Activated CD4-positive, alpha-beta T cell treated with anti-CD3 and anti-CD28 coated beads, Interleukin-2, amount 50 U/mL, for 1 hour (primary cell): ENCODE measurements at places on chromosomes 1 and 21.

DNA sequence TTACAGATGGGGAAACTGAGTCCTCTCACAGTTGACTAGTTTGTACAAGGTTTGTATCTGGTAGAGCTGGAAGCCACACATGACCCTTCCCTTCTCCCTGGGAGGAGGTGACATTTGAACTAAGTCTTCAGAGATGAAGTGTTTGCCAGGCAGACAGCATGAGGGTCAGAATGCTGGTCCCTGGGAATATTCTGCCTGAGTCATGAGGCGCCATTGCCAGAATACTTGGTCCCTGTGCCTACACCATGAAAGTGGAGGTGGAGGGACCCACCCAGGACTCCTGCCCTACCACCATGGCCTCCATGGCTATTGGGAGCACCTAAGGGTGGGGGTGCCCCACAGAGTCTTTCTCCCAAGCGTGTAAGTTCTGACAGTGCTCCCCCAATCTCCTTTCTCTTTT lies 7.0 kb downstream of the RPS6KA1 start:
- DNase-seq = no peak

DNA sequence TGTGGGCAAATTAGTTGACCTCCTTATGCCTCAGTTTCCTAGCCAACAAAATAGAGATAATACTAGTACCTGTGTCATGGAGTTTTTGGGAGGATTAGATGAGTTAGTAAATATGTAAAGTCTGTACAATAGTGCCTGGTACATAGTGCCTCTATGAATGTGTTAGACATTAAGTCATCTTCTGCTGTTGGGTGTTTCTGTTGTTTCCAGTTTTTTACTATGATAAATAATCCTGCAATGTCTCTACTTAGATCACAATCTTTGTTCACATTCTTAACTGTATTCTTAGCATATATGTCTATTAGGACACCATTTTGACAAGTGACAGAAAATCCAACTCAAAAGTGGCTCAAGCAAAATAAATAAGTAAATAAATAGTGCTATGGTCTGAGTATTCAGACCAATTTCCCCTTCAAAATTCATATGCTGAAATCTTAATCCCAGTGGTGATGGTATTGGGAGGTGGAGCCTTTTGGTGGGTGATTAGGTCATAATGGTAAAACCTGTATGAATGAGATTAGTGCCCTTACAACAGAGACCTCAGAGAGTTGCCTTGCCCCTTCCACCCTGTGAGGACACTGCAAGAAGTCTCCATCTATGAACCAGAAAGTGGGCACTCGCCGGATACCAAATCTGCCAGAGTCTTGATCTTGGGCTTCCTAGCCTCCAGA lies 84.3 kb downstream of the DIRAS3 start:
- DNase-seq = no peak

DNA sequence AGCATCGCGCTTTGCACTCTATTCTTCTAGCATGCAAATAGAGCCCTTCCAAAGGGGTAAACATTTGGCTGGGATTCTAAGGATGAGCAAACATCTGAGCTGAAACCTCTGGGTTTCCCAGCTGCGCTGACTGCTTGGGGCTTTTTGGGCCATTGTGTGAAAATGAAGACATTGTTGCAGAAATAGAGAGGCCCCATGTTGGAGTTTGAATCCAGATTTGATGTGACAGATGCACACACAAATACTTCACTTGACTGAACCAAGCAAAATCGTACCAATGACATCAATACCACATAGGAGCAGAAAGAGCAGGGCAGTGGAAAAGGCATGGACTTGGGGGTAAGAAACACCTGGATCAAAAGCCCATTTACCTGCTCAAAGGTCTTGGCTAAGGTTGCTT lies 144.6 kb upstream of the HMGB4 start:
- DNase-seq = no peak

- no peak for DNase-seq
These were observed 173.0 kb downstream of the ADGRL4 start for GRCh38 chr1:78833491-78833890.

GRCh38 chr1:18481921-18482701 lies 1.4 kb downstream of the KLHDC7A start:
- no peak for DNase-seq

- no peak for DNase-seq
These were observed 280.1 kb downstream of the PTPRC start for GRCh38 chr1:198918920-198919319.

DNA sequence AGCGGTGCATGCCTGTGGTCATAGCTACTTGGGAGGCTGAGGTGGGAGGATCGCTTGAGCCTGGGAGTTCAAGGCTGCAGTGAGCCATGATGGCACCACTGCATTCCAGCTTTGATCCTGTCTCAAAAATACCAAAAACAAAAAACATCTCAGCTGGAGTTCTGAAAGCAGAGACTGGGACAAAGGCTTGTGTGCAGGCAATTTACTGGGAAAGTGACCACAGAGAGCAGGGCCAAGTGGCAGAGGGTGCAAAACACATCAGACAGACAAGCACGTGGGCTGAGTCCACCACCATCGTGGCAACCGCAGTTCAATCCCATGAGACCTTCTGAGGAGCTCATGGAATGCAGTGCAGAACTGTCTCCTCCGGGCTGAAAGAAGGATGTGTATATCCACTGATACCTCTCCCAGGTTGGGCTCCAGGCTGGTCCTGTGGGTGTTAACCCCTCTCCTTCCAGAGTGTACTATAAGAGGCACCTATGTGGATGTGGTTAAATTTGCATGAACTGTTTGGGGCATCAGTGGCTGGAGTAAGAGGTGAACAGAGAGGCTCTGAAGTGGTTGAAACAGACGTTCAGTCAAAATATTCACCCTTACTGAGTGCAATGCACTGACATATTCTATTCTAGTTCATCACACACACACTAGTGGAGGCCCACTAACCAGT lies 10.8 kb downstream of the PIGP start:
- DNase-seq = no peak

DNA sequence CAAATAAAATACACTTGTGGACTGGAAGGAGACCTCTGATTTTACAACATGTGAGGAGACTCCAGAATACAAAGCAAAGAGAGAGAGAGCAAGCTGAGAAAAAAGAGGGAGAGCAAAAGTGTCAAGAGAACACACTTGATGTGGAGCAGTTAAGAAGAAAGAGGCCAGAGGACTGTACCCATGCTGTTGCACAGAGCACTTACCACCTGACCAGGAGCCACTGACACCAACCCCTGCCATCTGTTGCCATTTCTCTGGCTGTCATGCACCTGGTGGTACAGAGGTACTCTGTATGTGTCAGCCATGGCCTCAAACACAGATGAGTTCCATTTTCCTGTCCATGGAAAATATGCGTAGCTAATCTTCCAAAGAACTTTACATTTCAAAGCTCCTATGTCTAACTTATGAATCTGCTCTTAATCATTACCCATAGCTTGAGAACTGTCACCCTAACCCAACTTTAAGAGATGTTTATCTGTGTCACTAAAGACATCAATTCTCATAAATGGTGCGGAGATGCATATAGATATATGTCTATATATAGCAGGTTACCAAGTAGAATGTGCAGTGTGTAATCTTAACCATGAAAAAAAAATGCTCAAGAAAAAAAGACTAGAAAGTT lies 32.8 kb upstream of the ABCD3 start:
- DNase-seq = no peak

DNA sequence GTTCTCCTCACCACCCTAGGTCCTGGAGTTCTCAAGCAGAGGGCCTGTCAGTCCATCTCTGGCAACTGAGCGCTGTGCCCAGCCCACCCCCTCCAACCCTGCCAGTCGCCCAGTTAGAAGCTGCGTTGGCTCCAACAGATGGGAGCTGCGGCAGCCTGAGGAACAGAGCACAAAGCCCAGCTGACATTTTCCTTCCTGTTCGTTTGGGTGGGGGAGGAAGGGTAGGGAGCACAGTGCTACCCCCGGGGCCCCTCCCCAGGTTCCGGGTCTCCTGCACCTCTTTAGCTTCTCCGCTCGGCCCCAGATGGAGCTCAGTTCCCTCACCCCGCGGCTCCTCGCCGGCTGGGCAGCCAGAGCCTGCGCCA lies 1.4 kb downstream of the LRRN2 start:
- DNase-seq = no peak

- DNase-seq = no peak
These were observed 2.4 kb downstream of the PTBP2 start for GRCh38 chr1:96723936-96724335.

GRCh38 chr21:46096596-46097335 lies 1.1 kb upstream of the COL6A2 start:
- no peak for DNase-seq

DNA sequence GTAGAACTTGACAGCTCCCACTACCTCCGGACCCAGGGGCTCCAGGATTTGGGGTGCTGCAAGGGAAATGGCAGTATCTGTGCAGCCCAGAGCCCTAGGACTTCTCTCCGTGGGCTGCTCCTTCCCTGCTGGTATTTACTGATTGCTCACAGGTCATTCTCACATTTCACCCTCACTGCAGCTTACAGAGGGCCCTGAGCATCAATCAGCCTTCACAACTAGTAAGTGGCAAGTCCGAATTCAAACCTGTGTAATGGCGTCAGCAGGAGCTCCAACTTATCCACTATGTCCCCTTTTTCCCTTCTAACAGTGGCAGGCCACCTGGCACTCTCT lies 32.4 kb downstream of the PIK3C2B start:
- no peak for DNase-seq

DNA sequence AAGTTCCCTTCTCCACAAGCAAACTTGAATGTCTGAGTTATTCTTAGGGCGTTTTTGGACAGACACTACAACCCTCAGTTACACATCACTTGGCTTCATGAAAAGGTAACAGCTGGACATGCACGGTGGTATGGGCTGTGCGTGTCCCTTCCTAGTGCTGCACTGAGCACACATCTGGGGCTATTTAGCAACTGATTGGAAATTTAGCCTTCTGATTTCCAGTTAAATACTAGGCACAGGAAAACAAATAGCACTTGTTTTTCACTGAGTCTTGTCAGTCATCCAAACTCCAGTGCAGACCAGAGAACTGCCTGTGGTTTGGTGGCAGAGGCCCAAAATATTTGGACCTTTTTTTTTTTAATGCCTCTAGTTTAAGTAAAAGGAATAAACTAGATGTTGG lies 134.7 kb downstream of the TGFBR3 start:
- no peak for DNase-seq

DNA sequence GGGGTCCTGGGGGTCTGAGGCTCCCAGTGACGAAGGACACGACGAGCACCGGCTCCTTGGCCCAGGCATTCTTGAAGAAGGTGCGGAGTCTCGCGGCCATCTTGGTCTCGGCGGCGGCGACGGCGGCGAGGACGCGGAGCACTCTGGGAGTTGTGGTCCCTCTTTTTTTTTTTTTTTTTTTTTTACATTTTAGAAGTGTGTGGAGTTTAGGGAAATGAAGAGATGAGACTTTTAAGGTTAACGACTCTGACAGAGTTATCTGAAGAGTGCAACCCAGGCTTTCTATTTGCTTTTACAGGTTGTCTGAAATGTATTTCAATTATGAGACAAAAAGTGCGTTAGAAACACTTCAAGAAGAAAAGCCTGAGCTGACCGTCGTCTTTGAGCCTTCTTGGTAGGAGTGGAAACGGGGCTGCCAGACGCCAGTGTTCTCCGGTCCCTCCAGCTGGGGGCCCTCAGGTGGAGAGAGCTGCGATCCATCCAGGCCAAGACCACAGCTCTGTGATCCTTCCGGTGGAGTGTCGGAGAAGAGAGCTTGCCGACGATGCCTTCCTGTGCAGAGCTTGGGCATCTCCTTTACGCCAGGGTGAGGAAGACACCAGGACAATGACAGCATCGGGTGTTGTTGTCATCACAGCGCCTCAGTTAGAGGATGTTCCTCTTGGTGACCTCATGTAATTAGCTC lies 9.7 kb downstream of the OR2B11 start:
- DNase-seq = peak; percentile 24

GRCh38 chr1:12397462-12398450 lies 167.9 kb downstream of the VPS13D start:
- DNase-seq = no peak

DNA sequence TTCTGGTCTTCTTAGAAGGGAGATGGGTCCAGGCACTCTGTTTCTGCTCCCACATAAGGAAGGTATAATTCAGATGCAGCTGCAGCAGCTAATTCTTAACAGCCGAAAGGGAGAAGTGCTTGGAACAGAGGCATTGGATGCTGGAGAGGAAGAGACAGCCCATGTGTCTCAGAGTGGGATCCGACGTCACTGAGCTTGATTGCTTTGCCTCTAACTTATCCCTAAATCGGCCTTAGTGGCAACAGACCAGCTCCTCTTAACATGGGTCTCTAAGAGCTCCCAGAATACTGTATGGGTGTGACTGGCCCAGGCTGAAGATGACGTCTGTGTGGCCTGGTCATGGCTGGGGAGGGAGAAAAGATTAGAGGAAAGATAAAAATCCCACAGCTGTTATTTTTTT lies 40.7 kb upstream of the KCND3 start:
- no peak for DNase-seq

GRCh38 chr1:198529414-198529813 lies 11.1 kb downstream of the ATP6V1G3 start:
- no peak for DNase-seq

- DNase-seq = no peak
These were observed 674 bp upstream of the TTC4 start for GRCh38 chr1:54714881-54715492.
